Mucosa of gallbladder (tissue), 1 donor: ENCODE measurements at places on chromosomes 2 and 18.

- peak; percentile 21 for DNase-seq
Measured at GRCh38 chr2:202771741-202772460, 99.7 kb downstream of the ICA1L start.

- no peak for DNase-seq
Measured at GRCh38 chr18:31645411-31645810, 39.0 kb downstream of the B4GALT6 start.

GRCh38 chr2:70535573-70535972, 18.1 kb downstream of the TGFA start:
- no peak for DNase-seq

GRCh38 chr2:150733051-150733618, 245.7 kb upstream of the RND3 start:
- DNase-seq = no peak

DNA sequence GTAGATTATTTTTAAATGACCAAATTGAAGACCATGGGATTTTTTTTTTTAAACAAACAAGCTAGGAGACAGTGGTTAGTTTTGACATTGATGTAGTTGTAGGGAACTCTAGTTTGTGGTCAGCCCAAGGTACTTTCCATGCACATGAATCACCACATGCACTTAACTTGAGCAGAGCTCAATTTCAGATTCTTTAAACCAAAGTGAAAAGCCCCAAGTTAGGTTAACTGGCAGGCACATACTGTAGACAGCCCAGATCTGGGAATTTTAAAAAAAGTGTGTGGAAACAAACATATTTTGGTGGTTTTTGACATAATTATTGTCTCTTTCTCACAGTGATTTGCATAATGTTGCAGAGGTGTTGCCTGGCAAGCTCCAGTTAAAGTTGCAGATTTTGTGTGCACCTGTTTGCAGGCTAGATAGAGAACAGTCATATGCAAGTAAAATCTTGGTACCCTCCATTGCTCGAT, 88.4 kb downstream of the BCL2L11 start:
- DNase-seq = no peak

- peak; percentile 10 for DNase-seq
Measured at GRCh38 chr2:169386722-169387121, 24.4 kb upstream of the LRP2 start.

DNA sequence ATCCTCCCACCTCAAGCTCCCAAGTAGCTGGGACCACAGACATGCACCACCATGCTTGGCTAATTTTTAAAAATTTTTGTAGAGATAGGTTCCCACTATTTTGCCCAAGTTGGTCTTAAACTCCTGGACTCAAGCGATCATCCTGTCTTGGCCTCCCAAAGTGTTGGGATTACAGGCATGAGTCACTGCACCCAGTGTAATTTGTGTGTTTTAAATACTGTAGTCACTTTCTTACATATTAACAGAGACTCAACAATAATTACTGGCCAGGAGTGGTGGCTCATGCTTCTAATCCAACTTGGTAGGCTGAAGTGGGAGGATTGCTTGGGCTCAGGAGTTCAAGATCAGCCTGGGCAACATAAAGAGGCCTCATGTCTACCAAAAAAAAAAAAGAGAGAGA, 293.0 kb downstream of the RDH14 start:
- no peak for DNase-seq

DNA sequence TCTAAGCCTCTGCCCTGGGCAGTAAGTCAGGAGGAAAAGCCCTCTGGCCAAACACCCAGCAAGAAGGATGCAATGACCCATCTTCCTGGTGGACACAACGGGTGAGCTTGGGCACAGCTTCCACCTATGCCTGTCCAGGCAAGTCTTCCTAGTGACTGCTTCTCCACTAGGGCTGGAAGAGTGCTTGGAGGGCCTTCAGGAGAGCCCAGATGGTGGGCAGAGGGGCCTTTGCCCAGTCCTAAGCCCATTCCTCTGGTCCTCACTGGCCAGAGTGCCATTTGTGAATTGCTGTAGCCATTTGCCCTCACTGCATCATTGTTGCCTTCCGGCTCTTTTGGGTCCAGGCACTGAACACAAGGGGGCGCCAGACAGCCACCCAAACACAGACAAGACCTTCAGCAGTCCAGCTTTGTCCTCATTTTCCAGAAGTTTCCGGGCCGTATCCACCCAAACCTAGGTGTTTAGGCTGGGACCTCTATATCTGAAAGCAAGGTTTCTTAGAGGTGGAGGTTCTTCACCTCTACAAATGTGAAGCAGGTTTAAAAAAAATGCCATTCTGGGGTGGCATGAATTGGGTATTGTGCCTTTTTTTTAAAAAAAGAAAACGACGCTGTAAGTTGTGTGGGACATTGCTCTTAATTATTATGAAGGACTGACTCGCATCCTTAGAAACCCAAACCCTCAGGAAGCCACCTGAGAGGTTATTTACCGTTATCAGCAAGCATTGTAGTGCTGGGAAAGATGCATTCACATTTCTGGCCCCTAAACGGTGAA, 29.5 kb downstream of the PAX8 start:
- peak; percentile 86 for DNase-seq

- no peak for DNase-seq
Measured at GRCh38 chr2:10591207-10591606, 98.6 kb downstream of the NOL10 start.

GRCh38 chr2:80167284-80167808, 137.2 kb downstream of the LRRTM1 start:
- no peak for DNase-seq

- no peak for DNase-seq
Measured at GRCh38 chr2:176424746-176425145, 155.5 kb downstream of the MTX2 start.

DNA sequence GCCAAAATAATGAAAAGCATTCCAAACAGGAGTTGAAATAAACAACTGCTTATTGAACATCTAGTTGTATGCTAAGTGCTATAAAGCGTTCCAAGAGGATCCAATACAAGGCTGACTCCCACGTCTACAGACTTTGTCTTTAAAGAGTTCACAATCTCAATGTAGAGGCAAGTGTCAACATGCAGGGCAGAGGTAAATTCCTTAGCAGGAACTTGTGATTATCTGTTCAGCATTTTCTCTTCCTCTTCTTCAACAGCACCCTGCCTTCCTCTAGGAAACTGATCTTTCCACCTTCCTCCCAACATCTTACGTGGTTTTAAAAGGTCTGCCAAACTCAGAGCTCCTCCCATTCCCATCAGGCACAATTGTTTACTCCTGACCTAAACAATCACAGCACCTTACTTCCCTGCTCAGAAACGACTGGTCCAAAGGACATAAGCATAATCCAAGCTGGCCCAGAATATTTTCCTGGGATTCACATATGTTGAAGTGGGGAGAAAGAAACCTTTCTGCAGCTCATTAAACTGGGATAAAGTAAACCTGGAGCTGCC, 83.9 kb downstream of the ITSN2 start:
- DNase-seq = peak; percentile 14

- no peak for DNase-seq
Measured at GRCh38 chr2:186659383-186659782, 34.5 kb upstream of the FAM171B start.

GRCh38 chr2:219416235-219416602, 2.0 kb upstream of the DES start:
- DNase-seq = no peak

- DNase-seq = peak; percentile 68
Measured at GRCh38 chr2:128395640-128396499, 77.2 kb upstream of the HS6ST1 start.

DNA sequence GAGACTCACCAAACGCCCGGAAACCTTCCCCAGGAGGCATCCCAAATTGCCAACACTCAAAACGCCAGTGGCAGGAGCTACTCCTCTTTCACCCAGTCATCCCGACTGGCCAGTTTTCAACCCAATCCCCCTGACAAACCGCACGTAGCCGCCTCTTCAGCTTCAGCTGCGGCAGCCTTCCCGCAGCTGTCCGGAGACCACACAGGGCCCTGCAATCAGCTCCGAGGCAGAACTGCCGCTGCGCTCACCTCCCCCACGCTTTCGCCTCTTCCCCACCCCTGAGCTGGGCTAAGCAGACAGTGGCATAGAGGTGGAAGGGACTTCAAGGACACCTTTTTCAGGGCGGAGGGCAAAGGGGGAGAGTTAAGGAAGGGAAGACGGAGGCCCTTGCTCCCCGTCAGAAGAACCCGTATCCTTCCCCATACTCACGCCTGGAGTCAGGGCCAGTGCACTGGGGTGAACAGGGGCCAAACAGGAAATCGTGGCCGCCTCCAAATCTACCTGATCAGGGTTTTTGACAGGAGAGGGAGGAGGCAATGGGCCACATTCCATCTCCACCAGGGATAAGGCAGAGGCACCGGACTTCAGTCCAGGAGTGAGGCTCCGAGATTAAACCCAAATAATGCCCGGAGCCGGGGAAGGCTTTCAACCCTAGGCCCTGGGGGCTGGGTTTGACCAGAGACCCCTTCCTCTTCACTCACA, 16.9 kb downstream of the CYP26B1 start:
- DNase-seq = no peak

- DNase-seq = no peak
Measured at GRCh38 chr18:43420950-43421349, 143.7 kb upstream of the SYT4 start.

DNA sequence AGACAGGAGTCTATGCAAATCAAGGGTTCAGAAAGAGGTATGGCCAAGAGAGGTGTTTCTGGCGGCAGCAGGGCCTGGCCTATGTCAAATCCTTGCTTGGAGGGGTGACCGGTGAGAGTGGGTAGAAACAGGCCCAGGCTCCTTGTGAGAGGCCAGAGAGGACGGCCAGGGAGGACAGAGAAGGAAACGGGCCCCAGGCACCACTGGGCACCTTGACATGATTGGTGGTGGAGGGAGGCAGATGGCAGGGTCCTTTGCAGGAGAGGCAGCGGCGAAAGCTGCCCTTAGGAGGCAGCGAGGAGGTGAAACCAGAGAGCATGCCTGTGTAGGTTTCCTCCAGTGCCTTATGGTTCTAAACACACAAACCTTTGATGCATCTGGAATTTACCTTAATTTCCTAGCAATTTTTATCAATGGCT, 6.2 kb downstream of the RAMP1 start:
- no peak for DNase-seq

GRCh38 chr2:124046332-124046731, 21.2 kb downstream of the CNTNAP5 start:
- no peak for DNase-seq

- DNase-seq = peak; percentile 14
Measured at GRCh38 chr18:24600076-24600654, 139.7 kb downstream of the HRH4 start.

DNA sequence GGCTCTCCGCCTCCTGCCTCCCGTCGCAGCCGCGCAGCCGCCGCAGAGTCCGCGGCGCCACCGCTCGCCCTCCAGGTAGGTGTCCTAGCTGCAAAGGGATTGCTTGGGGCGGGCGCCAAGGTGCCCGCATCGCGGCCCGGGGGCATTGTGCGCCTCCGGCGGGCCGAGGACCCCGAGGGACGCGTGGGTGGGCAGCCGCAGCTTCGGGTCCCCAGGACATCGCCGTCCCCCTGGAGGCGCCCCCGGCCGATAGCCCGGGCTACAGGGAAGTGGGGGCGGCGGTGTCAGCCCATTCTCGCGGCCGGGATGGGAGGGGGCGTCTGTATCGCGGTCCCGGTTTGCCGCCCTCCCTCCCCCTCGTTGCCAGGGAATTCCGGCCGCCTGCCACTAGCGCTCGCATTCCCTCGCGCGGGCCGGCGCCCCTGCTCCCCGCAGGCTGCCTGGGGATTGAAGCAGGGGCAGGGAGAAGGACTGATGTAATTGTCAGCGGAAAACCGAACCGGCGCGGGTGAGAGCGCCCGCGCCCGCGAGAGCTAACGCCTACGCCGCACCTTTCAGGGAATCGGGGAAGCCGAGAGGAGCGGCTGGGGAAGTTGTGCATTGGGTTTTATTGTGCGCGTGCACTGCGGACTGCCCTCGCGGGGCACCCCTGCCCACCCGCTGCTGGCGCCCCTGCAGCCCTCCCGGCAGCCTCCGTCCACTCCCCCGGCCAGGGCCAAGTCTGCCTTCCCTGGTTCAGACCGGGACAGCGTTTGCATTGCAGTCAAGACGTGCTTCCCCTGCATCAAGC, 483 bp downstream of the OSBPL6 start:
- DNase-seq = peak; percentile 12

DNA sequence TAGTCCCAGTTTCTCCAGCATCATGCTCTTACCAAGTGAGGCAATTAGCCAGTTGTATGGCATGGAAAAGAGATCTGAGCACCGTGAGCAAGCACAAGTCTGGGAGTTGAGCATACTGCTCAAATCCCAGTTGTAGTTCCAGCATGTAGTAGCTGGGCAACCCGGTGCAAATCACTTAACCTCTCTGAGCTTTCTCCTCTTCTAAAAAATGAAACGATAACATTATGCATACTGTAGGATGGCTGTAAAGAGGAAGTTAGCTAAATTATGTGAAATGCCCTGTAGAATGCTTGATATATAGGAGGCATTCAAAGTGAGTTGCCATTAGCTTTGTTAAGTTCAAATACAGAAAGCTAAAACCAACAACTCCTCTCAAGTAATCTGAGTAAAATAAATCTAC, 164.0 kb upstream of the ZEB2 start:
- DNase-seq = no peak

DNA sequence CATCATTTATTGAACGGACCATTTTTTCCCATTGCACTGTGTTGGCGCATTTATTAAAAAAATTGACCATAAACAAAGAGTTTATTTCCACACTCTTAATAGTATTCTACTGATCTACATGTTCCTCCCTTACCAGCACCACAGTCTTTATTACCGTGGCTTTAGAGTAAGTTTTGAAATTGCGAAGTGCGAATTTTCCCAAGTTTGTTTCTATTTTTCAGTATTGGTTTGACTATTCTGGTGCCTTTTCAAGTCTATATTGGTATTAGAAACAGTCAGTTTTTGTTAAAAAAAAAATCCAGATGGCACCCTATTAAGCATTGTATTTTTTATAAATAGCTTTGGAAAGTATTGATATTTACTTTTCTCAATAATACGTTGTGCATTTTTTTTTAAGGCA, 795.1 kb upstream of the HS6ST1 start:
- DNase-seq = no peak

DNA sequence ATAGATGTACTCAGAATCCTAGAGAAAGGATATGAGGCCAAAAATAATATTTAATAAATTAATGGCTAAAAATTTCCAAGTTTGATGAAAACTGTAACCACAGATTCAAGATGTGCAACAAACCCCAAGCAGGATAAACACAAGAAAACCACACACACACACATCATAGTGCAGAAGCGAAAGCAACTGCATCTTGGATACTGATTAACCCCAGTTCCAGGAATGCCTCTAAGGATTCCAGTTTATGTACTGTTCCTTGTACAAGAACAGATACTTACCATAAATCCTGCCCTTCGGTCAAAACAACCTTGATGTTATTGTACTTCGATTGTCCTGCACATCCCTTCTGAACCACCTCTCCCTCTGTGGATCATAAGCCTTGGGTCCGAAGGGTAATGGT, 122.8 kb upstream of the PID1 start:
- DNase-seq = no peak
